Activated naive CD8-positive, alpha-beta T cell treated with anti-CD3 and anti-CD28 coated beads, Interleukin-2, amount 50 U/mL, for 24 hours (primary cell): ENCODE measurements at places on chromosomes 5 and 9.

DNA sequence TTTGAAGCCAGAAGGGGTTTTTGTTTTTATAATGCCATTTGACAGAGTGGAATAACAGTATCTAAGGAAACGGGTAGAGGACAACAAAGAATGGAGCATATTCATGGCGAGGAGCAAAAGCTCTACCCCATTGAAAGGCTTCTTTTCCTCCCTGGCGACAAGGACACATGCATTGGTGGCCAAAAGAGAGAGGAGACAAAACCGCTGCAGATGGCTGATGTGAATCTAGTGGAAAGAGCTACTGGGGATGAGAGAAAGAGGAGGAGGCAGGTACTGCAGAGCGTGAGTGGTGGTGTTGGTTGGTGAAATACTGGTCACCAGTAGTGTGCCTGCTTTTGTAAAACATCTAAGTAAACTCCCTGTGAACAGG is 491 bp downstream of the APC start:
- no peak for DNase-seq

DNA sequence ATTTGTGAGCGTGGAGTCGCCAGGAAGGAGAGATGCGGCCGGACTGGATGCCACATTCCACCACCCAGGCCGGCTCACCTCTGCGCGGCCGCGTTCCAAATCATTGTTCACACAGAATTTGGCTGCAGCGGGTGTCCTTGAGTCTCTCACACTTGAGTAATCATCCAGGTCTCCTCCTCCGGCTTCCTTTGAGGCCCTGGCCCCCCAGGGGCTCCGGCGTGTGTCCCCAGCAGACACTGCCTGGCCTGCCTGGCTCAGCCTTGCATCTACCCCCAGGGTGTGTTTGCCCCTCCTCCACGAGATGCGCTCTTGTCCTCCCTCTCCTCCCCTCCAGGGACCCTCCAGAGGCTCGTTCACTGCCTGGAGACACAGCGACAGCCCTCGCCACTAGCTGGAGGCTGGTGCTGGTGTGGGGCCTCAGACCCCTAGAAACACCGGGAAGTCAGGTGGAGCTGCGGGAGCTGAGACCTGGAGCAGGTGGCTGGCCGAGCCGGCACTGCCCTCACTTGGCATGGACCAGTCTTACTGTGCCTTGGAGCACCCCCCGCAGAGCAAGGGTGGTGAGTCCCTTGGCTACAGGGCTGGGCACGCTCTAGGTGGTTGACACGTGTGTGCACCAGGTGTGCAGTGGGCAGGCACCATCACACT is 7.0 kb upstream of the SLC9A3 start:
- no peak for DNase-seq

GRCh38 chr5:64818245-64818644 is 49.5 kb downstream of the CWC27 start:
- DNase-seq = no peak

GRCh38 chr5:132259069-132259851 is 1.8 kb downstream of the PDLIM4 start:
- no peak for DNase-seq

- DNase-seq = peak; percentile 49
Measured at GRCh38 chr5:32462618-32463017, 18.1 kb upstream of the ZFR start.

GRCh38 chr9:134378901-134379338 is 52.7 kb downstream of the RXRA start:
- no peak for DNase-seq

- no peak for DNase-seq
Measured at GRCh38 chr9:128718475-128718874, 5.5 kb downstream of the ZDHHC12 start.

- no peak for DNase-seq
Measured at GRCh38 chr9:15670246-15670645, 117.4 kb downstream of the CCDC171 start.

- DNase-seq = no peak
Measured at GRCh38 chr5:57193757-57194413, 20.0 kb downstream of the GPBP1 start.

GRCh38 chr9:22108581-22109370 is 99.7 kb upstream of the CDKN2B start:
- DNase-seq = no peak

- DNase-seq = no peak
Measured at GRCh38 chr5:73426034-73426433, 22.5 kb downstream of the FOXD1 start.

- no peak for DNase-seq
Measured at GRCh38 chr5:60701321-60701968, 1.5 kb upstream of the DEPDC1B start.
